ENCODE measurements at places on chromosomes 2 and 18.

DNA sequence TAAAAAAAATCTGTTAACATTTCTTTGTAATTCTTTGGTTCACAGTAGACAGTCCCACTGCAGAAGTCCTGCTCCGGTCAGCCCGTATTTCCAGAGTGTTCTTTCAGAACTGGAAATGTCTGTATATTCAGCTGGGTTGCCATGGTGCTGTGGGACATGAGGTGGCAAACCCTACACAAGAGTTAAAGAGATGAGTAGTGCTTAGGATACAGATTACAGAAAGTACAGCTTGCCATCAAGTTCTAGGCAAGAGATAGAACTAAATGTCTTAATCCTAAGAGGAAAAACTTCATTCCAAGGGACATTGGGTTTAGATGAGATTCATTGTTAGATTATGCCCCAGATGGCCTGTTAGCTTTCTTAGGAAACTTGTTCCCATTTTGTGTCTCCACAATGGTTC lies 60.1 kb downstream of the FMNL2 start:
- no peak for DNase-seq

DNA sequence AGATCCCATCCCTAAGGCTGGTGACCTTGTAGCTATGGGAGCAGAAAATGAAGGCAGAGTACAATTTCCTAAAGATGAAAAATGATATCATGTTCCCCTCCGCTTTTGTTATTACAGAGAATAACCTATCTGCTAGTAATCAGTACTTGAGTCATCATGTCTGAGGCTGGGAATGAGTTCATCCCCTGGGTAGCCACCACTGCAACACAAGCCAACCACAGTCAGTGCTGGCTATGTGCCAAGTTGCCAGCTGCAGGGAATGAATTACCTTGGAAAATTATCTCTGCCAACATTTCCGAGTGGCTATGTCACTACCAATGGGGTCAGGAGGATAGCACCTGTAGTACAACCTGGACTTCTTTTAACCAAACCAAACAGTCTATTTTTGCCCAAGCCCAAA lies 1094.7 kb upstream of the DDX18 start:
- DNase-seq, result no peak

DNA sequence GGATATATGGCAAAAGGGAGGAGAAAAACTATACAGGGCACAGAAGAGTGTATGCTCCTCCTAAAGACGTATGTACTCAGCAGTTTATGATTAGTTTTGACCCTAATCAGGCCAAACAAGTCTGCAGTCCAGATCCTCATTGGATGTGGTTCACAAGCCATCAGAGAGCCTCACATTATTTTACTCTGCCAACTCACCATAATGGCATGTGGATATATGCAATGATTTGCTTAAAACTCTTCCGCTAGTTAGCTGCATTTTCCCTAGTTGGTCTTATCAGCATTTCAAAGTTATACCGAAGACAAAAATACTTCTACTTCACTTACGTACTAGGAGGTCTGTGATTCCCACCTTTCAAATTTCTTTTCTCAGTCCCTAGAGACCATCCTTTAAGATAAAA lies 198.4 kb downstream of the CMPK2 start:
- DNase-seq, result no peak

GRCh38 chr2:123080331-123080730 lies 944.8 kb upstream of the CNTNAP5 start:
- DNase-seq, result no peak

DNA sequence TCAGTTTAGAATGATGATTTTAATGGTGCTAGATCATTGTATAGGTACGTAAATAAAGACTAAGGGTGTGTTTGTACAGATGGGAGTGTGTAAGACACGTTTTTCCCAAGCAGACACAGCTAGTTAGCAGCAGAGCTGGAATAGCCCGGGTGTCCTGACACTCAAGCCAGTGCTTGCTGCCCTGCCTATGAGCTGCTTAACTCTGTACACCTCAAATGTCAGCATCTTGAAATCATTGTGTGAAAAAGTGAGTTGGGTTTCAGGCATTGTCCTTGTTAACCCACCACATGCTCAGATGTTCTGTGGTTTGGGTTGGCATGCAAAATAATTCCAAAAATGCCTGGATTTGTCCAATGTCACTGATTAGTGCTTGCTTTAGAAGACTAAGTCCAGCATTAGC lies 13.0 kb upstream of the TET3 start:
- DNase-seq, result no peak

- DNase-seq, result no peak
These were observed 15.3 kb upstream of the RIT2 start for GRCh38 chr18:43130716-43131260.

DNA sequence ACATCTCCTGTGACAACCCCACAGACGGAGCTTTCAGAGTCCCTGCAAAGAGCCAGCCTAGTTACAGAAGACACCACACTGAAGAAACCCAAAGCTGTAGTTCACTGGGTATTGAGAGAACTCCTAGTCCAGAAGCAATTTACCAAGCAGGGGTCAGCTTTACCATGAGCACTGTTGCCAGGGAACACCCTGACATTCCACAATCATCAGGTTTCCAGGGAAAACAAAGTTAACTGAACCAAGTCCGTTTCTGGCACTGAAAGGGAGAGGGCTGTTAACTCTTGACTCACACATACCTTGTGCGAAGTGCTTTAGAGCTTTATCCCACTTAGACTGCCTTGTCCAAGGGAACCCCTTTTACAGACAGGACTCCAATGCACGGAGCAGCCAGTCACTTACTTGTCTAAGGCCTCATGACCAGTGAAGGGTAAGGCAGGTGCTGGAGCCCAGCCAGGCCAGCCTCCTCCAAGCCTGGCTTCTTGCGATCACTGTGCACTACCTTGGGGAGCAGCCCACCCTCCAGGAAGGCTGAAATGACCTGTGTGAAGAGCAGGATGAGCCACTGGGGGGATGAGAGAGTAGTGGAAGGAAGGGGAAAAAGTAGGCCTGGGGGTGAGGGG lies 53.9 kb downstream of the REEP1 start:
- DNase-seq, result no peak

- no peak for DNase-seq
These were observed 98.4 kb downstream of the SCG2 start for GRCh38 chr2:223503746-223504145.

DNA sequence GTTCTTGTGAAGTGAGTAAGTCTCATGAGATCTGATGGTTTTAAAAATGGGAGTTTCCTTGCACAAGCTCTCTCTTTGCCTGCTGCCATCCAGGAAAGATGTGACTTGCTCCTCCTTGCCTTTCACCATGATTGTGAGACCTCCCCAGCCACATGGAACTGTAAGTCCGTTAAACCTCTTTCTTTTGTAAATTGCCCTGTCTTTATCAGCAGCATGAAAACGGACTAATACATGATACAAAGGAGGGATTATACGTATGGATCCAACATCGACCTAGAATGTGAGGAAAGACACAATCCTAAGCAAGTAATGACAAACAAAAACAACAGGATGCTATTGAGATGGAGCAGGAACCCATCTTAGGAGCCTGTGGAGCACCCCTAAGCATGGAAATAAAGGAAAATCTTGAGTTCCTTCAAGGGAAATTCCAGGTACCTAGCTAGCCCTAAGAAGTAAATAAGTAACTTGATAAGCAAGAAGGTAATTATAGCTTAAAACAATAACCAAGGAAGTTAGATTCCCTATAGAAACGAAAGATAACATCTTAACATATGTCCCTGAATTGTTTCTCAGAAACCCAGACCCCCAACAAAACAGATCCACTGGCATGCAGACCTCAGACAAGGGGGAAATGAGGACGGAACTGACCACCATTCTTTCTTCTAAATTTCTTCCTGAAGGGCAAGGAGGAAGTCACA lies 1.5 kb upstream of the TNFRSF11A start:
- no peak for DNase-seq

DNA sequence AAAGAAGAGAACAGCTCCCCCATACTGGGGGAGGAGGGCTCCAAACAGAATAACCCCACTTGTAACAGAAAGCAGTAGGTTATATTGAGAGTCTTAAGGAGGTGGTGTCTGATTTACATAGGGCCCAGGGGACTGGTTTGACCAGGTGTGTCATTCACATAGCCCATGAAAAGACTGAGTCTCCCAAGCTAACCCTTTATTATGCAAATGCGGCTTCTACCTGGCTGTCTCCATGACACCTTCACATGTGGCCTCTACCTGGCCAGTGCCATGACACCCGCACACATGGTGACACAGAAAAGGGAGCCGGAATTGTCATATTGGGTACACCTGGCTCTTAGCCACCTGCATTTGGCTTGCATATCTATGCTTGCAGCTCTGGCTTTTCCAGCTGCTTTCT lies 1057.2 kb upstream of the PIK3C3 start:
- DNase-seq, result no peak

DNA sequence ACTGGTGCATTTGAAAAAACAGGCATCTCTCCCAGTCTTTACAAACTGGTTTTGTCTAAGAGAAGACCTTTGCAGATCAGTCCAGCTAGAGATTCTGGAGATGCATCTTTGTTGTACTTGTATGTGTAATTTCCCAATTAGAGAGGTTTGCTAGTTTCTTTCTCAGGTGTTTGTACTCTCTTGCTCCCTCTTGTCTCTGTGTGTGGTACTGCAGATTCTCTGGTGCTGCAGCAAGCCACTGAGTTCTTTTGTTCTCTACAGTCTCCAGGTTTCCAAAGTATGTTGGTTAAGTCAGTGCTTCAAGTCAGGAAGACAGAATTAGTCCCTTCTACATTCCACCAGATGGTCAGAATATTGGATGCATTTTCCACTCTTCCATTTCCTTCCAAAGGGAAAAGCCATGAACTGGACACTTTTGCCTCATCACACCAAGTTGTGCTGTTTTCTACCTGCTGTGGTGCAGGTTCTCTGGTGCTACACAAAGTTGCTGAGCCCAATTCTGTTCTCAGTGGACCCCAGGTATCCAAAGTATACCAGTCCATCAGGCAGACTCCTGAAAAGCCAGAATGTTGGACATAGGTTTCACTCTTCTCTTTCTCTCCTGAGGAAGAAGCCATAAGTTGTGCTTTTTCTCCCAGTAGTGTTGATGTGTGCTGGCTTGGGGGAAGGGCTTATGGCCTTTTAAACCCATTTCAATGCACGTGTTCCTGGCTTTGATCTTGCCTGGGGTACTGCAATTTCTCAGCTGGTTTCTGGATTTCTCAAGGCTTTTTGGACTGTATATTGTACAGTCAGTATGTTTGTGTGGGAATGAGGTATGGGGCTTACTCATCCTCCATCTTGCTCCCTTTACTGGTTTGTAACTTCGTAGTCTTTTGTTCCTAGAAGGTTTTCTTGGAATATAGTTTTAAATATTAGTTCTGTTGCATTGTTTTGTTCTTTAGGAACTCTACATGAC lies 29.8 kb downstream of the EPC2 start:
- no peak for DNase-seq

DNA sequence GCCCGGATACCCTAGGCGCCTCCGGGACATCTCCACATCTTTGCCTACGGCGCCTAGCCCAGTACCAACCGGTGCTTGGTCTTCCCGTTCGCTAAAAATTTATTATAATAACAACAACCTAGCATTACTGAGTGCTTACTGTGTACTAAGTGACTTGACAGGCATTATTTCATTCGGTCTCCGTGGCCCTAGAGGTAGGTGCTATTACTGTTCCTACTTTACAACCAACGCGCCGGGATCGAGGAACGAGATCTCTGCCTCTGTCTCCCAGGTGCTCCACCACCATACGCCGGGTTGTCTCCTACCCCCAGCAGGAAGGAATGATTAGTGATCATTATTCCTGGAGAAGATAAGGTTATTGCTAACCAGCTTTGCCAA lies 657 bp upstream of the BIN1 start:
- no peak for DNase-seq

DNA sequence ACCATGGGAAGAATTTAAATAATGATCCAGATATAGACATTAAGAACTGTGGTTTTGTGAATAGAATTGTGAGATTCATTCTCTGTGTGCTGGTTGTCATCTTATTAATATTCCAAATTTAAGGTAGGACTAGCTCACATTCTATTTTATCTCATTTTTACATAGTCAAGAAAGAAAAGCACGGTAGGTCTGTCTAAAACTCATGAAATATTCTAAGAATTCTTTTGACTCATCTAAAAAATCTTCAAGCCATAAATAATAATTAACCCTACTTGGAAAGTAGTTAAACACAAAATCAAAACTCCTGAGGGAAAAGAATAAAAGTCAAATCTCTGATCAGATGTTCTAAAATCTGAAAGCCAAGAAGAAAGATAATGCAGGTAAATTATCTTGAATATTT lies 388.8 kb upstream of the CHAC2 start:
- no peak for DNase-seq

DNA sequence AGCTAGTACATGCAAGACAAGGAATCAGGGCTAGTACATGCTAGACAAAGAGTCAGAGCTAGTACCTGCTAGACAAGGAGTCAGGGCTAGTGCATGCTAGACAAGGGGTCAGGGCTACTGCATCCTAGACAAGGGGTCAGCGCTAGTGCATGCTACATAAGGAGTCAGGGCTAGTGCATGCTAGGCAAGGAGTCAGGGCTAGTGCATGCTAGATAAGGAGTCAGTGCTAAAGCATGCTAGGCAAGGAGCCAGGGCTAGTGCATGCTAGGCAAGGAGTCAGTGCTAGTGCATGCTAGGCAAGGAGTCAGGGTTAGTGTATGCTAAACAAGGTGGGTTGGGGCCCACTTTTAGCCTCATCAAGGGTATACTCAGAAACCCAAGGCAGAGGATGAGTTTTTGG lies 90.1 kb upstream of the FAM136A start:
- no peak for DNase-seq

DNA sequence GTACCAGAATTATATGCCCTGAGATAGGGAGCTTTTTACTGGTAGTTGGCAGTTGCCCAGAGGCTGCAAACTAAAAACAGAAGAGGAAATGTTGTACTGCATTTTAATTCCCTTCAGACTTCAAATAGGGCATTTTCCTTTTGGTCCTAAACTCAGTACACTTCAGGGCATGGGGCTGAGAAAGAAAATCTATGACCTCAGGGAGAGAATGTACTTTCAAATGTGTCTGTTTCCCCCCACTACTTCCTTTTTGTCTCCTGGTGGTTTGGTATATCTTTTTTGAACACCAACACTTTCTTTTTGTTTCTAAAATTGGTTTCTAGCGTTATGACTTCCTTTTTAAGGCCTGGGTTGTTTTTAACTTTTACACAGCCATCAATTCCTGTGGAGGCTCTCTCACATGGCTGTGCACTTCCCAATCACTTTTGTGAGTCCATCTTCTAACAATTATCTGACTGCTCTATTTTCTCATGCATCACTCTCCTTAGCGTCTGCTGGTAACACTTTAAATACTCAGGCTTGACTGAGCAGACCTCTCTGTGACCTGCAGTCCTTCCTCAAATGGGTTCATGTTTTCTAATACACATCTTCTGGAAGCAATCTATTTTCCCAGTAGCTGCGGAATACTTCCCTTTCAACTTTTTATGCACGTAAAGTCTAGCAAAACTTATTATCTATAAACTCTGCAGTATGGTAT lies 596.0 kb downstream of the LRP1B start:
- no peak for DNase-seq

DNA sequence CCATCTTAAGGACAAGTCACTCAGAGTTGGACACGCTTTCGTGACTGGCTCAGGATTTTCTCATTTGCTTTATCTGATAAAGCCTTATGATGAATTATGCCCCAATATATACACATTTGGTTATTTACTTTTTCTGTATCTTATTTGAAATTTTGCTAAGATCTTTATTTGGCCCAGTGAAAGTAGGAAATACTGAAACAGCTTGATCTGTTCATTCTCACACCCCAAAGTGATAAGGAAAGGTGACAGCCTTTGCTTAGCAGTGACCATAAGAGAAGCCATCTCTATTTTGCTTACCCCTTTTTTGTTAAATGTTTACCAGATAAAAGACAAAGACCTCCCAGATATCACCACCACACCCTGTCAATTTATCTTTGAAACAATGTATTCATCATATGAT lies 428.3 kb downstream of the PARD3B start:
- no peak for DNase-seq
